T-helper 2 cell treated with Interferon-gamma antibody and Interleukin-4, amounts not matched to agents 100 ng/mL and 5 ng/mL, for 36 hours (primary cell): ENCODE measurements at places on chromosomes 16 and 17. TPM values are rescaled to one million over a fixed set of nuclear protein-coding genes. Genes with fewer than 3 reads are reported as not detected.

The MMP25 gene
- total RNA-seq = 71.1 and 75.1 TPM in 2 replicates

The B3GNT9 gene
- total RNA-seq = 8.1 and 8.3 TPM in 2 replicates

The FBXW10 gene
- total RNA-seq = not detected in 2 replicates

The NPIPA3 gene
- 2.5 and 2.9 TPM in 2 replicates for total RNA-seq

The NPB gene
- total RNA-seq = 0.11 and 0.48 TPM in 2 replicates

The HS3ST3B1 gene
- 27.6 and 28.0 TPM in 2 replicates for total RNA-seq

The TNK1 gene
- total RNA-seq = 1.2 and 1.4 TPM in 2 replicates

The CCL8 gene
- not detected in 2 replicates for total RNA-seq

The ACSM2A gene
- total RNA-seq = not detected in 2 replicates

The ZNF629 gene
- total RNA-seq = 0.25 and 0.43 TPM in 2 replicates

The PPP1R27 gene
- not detected in 2 replicates for total RNA-seq

The ALOX15B gene
- total RNA-seq = not detected in 2 replicates

The NPIPB2 gene
- 13.4 and 17.1 TPM in 2 replicates for total RNA-seq

The PHF23 gene
- total RNA-seq = 53.4 and 55.1 TPM in 2 replicates

The EPX gene
- total RNA-seq = not detected in 2 replicates

The MT1H gene
- 1.7 and 4.8 TPM in 2 replicates for total RNA-seq

The OR3A2 gene
- total RNA-seq = 0.39 and 1.2 TPM in 2 replicates

The ZC3H18 gene
- 96.7 and 103 TPM in 2 replicates for total RNA-seq

The RNF157 gene
- 58.3 and 66.0 TPM in 2 replicates for total RNA-seq

The ANKRD40CL gene
- not detected in 2 replicates for total RNA-seq

The XYLT1 gene
- 44.2 and 47.7 TPM in 2 replicates for total RNA-seq

The LPO gene
- total RNA-seq = not detected in 2 replicates

The PIMREG gene
- total RNA-seq = 20.5 and 24.9 TPM in 2 replicates

The CCL7 gene
- not detected in 2 replicates for total RNA-seq

The CPHXL2 gene
- total RNA-seq = not detected in 2 replicates

The PMFBP1 gene
- total RNA-seq = 1.1 and 2.5 TPM in 2 replicates

The MGAT5B gene
- 0.84 and 1.2 TPM in 2 replicates for total RNA-seq

The MT1M gene
- 0.45 TPM in 1 of 2 replicates, not detected in the other for total RNA-seq

The EPOP gene
- total RNA-seq = 7.2 and 7.3 TPM in 2 replicates
